ENCODE measurements at places on chromosomes 13 and 19.
A peak's percentile ranks its signal among the peaks of the same experiment; 100 is the strongest.

DNA sequence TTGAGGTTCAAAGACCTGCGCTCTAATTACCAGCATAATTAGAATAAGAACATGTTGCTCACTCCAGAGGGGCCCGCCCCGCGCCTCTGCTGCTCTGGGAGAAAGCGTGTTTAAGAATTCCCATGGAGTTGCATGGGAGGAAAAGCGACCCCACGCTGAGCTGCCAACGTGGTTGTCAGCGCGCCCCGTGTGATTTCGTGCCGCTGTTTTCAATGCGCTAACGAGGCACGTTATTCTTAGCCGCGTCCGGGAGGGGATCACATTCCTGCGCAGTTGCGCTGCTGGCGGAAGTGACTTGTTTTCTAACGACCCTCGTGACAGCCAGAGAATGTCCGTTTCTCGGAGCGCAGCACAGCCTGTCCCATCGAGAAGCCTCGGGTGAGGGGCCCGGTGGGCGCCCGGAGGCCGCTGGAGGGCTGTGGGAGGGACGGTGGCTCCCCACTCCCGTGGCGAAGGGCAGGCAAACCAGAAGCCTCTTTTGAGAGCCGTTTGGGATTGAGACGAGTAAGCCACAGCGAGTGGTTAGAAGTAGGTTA lies 173.8 kb upstream of the SOX1 start:
- DNase-seq = no peak

DNA sequence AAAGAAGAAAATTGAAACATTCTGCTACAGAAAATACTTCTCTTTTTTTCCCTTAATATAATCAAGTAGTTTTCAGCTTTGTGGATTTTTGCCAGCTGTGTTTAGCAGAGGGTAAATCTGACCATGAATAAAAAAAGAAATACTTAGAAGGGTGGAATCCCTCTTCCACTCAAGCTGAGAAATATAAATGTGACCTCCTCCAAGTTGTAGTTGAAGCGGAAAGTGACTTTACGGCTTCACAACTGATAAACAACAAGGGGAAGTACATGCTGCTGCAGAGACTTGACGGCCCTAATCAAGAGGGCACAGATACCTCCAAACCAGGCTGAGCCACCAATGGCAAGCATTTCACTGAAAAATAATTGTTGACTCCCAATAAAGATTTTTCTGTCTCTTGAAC lies 785.0 kb downstream of the SLITRK5 start:
- no peak for DNase-seq

- DNase-seq = no peak
Observed at GRCh38 chr13:82221621-82222020, 1660.7 kb downstream of the SLITRK1 start.

GRCh38 chr19:29415507-29415906 lies 110.3 kb upstream of the VSTM2B start:
- no peak for DNase-seq

DNA sequence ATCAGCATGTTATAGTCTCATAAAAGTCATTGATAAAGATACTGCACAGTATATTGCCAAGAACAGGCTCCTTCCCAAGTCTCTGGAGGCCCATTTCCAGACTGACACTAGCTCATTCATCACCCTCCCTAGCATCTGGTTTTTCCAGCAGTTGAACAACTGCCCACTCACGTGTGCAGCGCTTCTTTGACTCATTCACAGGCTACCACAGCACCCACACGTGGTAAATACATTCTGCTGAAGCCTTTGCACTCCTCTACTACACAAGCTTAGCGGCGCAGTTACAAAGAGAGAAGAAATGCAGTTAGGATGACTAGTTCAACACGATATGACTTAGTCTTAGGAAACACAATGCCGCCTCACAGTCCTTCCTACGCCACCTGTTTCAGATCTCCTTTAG lies 87.7 kb downstream of the DOCK9 start:
- DNase-seq = no peak

- DNase-seq = no peak
Observed at GRCh38 chr13:20186771-20187170, 6.0 kb downstream of the GJB2 start.

DNA sequence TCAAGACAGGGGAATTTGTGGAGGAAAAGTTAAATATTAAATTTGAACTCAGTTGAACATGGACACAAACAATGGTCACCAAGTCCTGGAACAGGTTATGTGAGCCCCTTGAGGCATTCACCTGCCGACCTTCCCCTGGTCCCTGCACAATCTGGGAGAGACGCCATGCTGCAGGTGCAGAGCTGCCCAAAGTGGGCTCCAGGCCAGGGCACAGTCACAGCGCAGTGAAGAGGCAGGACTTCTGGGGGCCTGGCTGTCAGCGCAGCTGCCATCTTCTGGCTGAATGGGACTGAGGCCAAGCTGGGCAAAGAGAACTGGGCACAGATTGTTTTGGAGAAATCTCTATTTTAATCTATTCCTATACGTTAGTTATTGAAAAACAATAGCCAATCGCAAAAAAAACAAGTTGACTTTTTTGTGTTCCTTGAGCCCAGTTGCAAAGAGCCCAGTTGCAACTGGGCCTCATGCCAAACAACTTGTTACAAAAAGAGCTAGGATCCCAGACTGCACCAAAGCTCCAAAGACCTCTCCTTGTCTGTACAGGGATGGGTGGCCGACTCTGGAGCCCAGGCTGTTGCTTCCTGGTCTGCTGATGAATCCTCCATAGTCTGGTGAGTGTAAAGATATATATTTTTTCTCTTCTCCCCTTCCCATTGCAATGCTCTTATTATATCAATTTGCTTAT lies 1.2 kb upstream of the ZNF626 start:
- no peak for DNase-seq

- no peak for DNase-seq
Observed at GRCh38 chr19:11191273-11191755, 6.0 kb downstream of the KANK2 start.

- DNase-seq = no peak
Observed at GRCh38 chr13:108257248-108257647, 12.3 kb upstream of the TNFSF13B start.

DNA sequence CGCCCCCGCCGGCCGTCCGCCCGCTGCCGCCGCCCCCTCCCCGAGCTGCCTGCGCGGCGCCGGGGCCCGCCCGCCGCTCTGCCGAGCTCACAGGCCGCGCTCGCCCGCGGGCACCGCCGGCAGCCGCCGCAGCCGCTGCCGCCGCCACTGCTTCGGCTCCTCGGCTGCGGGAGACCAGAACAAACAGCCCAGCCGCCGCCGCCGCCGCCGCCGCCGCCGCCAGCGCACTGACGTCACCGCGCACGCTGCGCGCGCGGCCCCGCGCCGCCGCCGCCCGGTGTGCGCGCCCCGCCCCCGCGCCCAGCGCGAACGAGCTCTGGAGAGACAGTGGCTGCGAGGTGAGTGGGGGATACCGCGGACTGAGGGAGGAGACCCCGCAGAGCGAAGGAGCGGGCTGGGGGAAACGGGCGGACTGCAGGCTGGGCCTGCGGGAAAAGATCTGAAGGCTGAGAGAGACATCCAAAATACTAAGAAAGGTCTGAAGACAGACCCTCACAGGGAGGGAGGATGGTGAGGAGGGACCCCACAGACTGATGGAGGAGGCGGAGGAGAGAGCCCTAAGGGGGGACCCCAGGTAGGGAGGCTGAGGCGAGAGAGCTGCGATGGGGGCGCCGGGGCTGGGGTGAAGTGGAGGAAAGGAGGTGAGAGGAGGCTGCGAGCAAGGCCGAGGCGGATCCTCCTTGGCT lies at the start of gene BRD4:
TSS of gene BRD4 (minus strand) at position 229 of the 686 bp plus-strand sequence. CDS start 59,440 bp downstream, outside the sequence.
- DNase-seq = peak; percentile 70

DNA sequence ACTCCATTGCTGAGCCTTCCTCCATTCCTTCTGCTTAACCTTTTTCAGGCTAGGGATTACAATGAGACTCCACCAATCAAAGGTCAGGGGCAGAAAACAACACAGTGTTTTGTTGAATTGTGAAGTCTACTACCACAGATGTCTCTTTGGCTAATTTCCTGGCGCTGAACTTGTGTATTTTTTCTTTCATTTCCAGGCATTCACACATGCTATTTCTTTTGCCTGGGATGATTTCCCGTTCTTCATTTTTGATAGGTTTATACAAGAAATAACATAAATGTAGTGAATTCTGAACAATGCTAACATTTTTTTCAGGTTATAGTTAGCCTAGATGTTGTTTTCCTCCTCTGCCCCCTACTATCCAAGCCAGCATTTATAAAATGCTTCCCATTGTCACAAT lies 64.3 kb downstream of the OLFM4 start:
- DNase-seq = no peak

- DNase-seq = no peak
Observed at GRCh38 chr19:4088975-4089374, 22.3 kb upstream of the ZBTB7A start.

- peak; percentile 40 for DNase-seq
Observed at GRCh38 chr13:99658261-99658991, 157.2 kb downstream of the TM9SF2 start.

DNA sequence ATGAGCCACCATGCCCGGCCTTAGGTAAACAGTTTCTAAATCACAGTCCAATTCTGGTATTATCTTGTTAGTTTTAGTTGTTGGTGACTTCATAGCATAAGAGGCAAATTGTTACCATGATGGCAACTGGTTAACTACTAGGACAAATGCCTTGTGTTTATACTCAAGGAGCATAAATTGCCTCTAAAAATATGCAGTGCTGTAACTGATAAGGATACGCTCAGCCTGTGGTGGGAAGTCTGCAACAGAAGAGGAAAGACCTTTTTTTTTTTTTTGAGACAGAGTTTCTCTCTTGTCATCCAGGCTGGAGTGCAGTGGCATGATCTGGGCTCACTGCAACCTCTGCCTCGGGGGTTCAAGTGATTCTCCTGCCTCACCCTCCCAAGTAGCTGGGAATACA lies 311.9 kb upstream of the ARGLU1 start:
- no peak for DNase-seq

GRCh38 chr13:90201202-90201601 lies 1146.3 kb upstream of the MIR17HG start:
- no peak for DNase-seq

GRCh38 chr19:52206481-52206880 lies 16.6 kb downstream of the PPP2R1A start:
- no peak for DNase-seq

GRCh38 chr13:71814806-71815360 lies 52.1 kb downstream of the DACH1 start:
- no peak for DNase-seq

DNA sequence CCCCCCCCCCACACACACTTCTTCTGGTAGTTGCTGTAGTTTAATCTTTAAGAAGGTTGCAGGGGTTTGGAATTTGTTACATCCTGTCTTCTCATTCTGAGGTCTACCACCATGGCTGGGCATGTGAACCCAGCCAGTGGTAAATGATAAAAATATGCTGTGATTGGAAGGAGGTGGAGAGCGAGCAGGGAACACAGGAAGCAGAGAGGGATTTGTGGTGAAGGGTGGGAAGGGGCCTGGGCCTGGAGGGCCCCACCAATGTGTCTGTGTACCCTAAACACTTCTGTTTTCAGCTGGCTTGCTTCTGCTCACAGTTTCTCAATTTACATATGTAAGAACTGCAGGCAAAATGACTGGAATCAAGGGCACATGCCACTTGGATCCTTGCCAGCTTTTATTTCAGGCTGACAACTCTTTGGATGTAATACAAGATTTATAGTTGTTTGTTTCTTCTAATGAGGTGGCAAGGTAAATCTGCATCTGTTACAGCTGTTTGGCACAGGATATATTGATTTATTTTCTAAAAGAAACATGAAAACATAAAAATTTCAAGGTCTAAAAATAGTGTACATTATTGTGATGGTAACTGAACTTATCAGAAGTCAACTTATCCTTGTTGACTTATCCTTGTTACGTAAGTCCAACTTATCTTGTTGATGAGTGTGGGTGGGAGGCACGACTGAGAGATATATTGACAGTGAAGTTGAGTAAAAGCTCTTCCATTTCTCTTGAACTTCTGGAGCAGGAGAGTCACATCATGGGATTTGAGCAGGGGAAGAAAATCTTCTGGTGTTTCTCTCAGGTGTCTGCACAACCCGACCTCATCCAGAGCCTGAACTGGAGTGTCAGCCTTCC lies 313.2 kb downstream of the SHISA2 start:
- DNase-seq = no peak

DNA sequence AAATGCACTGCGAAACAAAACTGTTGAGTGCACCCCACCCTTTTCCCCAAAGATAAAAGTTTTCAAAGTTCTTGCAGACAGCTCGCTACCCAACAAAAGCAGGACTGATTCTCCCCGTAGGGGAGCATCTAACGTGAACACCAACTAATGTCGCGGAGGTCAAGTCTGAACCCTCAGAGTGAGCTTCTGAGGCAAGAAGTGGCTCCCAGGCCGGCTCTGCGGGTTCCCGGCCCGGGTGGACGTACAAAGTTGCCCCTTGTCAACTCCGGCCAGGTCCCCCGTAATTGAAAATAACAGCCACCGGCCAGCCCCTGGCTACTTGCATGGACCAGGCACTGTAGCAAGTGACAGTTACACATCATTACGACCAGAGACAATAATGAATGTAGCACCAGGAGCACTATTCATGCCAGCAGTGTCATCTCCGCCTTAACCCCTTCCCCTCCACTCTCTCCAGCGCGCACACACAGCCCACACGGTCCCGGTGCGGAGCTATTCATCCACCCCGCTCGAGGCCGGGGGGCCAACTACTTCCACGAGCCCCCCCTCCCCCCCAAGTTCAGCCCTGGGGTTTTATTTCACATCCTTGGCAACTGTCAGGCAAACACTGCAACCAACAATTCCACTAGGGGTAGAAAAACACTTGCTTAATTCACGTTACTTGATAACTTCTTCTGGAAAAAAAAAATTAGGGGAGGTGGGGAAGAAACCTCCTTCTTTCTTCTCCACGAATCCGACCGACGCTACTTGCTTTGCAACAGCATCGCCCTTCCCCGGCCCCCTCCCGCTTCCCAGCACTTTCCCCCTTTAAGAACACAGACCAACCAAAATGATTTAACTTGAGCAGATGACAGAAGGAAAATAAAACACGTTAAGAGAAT lies 1.2 kb downstream of the KLF12 start:
- DNase-seq = peak; percentile 20

- DNase-seq = no peak
Observed at GRCh38 chr19:1219786-1220476, 14.4 kb downstream of the STK11 start.

GRCh38 chr19:4304538-4305256 lies at the start of gene FSD1:
Gene FSD1, plus strand, starts transcription at chr19:4304598. Its CDS starts 149 bp downstream, at chr19:4304747.
- DNase-seq = peak; percentile 36

- DNase-seq = no peak
Observed at GRCh38 chr13:103326326-103326725, 260.1 kb upstream of the SLC10A2 start.

DNA sequence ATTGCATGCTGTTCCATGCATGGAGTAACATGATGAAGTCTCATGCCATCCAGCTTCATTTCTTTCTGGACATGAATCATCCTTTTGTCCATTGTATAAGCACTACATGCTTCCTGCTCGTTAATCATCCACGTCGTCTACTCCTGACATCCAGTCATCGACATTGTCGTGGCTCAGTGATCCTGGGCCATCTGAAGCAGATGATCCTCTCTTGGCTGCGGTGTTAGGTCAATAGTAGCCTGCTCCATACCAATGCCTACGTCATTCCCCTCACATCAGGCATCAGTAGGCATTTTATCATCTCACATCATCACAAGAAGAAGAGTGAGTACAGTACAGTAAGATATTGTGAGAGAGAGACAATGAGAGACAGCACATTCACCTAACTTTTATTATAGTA lies 7.9 kb upstream of the MYO16 start:
- DNase-seq = no peak

GRCh38 chr13:61029064-61029463 lies 386.6 kb downstream of the PCDH20 start:
- no peak for DNase-seq

- no peak for DNase-seq
Observed at GRCh38 chr13:109747524-109747923, 38.9 kb downstream of the IRS2 start.

- DNase-seq = no peak
Observed at GRCh38 chr19:29577649-29577963, 28.5 kb upstream of the POP4 start.

- no peak for DNase-seq
Observed at GRCh38 chr19:40133491-40133890, 42.7 kb upstream of the ZNF780A start.
